ENCODE measurements at places on chromosomes 6 and 20.

GRCh38 chr6:51094271-51094670 lies 275.6 kb downstream of the TFAP2B start:
- no peak for DNase-seq

DNA sequence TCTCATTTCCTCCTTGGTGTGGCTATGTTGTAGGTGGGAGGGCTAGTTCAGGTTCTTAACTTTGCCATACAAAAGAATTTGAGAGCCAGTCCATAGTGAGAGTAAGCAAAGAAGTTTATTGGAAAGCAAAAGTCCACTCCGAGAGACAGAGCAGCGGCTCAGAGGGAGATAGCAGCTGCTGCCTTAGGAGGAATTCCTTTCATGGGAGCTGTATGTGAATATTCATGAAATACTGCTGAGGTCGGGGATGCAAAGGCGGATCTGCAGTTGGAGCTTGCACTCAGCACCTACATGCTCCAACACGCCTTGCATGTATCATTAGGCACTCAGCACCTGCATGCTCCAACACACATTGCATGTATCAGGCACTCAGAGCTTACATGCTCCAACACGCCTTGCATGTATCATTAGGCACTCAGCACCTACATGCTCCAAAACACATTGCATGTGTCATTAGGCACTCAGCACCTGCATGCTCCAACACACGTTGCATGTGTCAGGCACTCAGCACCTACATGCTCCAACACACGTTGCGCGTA lies 54.9 kb downstream of the CDH4 start:
- DNase-seq: no peak

GRCh38 chr6:36925809-36926208 lies 28.7 kb upstream of the PI16 start:
- DNase-seq: peak; percentile 24

DNA sequence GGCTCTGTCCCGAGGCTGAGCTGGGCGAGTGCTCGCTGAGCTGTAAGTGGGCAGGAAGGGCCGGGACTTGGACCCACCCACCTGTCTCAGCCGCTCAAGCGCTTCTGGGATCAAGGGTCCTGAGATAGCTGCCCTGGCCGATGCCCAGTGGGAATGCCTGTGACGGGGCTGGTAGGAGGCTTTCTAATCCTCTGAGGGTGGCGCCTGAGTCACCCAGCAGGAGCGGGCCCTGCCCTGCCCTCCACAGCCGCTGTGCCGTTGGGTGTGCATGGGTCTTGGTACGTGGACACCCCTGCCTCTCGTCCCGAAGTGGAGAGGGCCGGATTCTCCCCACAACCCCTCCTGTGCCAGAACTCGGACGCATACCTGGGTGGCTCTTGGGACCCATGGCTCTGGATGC lies 43.1 kb upstream of the GATA5 start:
- no peak for DNase-seq

GRCh38 chr6:144213315-144213714 lies 63.0 kb downstream of the STX11 start:
- DNase-seq: no peak

- DNase-seq: no peak
Measured at GRCh38 chr6:157961832-157962575, 19.7 kb upstream of the SYNJ2 start.

DNA sequence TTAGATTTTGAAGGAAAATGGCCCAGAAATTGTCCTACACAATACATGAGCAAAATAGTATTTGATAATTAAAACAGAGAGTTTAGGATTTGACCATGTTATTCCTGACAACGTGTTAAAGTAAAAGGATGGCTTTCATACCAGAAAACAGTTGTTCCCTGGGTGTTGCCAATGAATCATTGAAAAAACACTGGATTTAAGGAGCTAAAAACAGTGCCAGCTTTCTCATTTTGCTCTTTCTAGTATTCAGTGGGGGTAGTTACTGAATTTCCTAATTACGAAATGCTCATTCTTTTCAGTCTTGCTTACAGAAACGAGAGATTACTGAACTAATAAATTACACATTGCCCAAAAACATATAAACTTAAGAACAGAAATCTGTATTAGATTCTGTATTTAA lies 26.6 kb upstream of the SNAP91 start:
- no peak for DNase-seq

DNA sequence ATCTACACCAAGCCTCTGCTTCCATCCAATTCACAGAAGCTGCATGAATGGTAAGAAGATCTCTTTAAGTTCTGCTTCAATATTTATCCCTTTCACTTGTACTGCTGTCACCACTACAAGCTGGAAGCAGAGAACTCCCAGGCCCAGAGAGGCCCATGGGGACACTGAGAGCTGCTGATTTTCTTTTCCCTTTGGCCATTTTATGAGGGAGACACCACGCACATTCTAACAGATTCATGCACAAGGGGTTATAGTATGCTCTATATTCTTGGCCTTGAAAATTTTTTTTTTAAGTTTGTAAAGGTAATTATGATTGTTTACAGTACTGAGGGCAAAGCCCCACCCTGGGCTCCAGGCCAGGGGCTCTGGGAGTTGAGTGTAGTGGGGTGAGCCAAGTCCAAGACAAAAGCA lies 88.4 kb downstream of the MYB start:
- no peak for DNase-seq

Measured in T-helper 1 cell (primary cell).